ENCODE measurements at places on chromosomes 2 and 18. TPM values are rescaled to one million over a fixed set of nuclear protein-coding genes. Genes with fewer than 3 reads are reported as not detected.

GRCh38 chr2:219225350-219225749 lies 4.1 kb downstream of the ATG9A start:
- peaks cover 4% of the 10 kb centered on the region for H3K4me1 ChIP-seq
- no peaks in the 10 kb centered on the region for H3K36me3 ChIP-seq
- no peaks in the 10 kb centered on the region for H3K27me3 ChIP-seq
- DNase-seq = no peak
- H3K27ac ChIP-seq = no peak overlapping the region

GRCh38 chr2:54404270-54404669 lies 51.9 kb upstream of the SPTBN1 start:
- no peaks in the 10 kb centered on the region for H3K27me3 ChIP-seq
- H3K4me3 ChIP-seq = no peak overlapping the region
- no peaks in the 10 kb centered on the region for H3K36me3 ChIP-seq
- peaks cover 1% of the 10 kb centered on the region for H3K4me1 ChIP-seq

DNA sequence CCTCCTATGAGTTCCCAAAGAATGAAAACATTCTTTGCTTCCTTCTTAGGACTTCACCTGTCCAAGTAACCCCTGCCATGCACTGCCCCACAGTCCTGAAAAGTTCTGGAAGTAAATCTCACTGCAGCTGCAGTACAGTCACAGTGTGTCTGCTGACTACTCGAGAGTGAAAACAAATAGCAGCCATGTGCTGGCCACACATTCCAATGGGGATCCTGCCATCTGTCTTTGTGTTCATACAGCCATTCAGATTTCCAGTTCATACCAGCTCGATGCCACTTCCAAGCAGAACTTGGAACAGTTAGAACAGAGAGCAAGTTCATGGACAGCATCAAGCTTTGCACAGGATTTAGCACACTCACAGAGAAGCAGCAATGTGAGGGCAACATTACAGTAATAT lies 629.9 kb upstream of the ACVR2A start:
- DNase-seq = no peak
- no peak overlapping the region for H3K4me3 ChIP-seq
- no peaks in the 10 kb centered on the region for H3K27me3 ChIP-seq
- H3K27ac ChIP-seq = no peak overlapping the region

GRCh38 chr2:217930761-217931563 lies 71.8 kb downstream of the TNS1 start:
- H3K27me3 ChIP-seq = no peaks in the 10 kb centered on the region
- no peaks in the 10 kb centered on the region for H3K36me3 ChIP-seq
- no peak overlapping the region for H3K4me3 ChIP-seq
- peak overlapping the region; percentile 100 for H3K27ac ChIP-seq
- DNase-seq = no peak

CPLX4 gene
- total RNA-seq = not detected

TRIM43 gene
- total RNA-seq = not detected

NT5DC4 gene
- 0.23 TPM for total RNA-seq
